Right atrium auricular region (tissue), 2 donors: ENCODE measurements at places on chromosomes 7 and 10. TPM values are rescaled to one million over a fixed set of nuclear protein-coding genes. Genes with fewer than 3 reads are reported as not detected.
A peak's percentile ranks its signal among the peaks of the same experiment; 100 is the strongest.

SCIN gene
- 0.93 TPM for total RNA-seq

GIMAP2 gene
- 8.3 TPM for total RNA-seq

PDZD8 gene
- total RNA-seq: 17.7 TPM

STX1A gene
- total RNA-seq: 2.6 TPM

CXCL12 gene
- total RNA-seq: 64.0 TPM

BBS9 gene
- total RNA-seq: 13.8 TPM

ANXA8 gene
- total RNA-seq: 39.8 TPM

ITPRID1 gene
- not detected for total RNA-seq

MPLKIP gene
- total RNA-seq: 23.3 TPM

GIMAP6 gene
- total RNA-seq: 15.8 TPM

CDHR3 gene
- total RNA-seq: not detected

DNA sequence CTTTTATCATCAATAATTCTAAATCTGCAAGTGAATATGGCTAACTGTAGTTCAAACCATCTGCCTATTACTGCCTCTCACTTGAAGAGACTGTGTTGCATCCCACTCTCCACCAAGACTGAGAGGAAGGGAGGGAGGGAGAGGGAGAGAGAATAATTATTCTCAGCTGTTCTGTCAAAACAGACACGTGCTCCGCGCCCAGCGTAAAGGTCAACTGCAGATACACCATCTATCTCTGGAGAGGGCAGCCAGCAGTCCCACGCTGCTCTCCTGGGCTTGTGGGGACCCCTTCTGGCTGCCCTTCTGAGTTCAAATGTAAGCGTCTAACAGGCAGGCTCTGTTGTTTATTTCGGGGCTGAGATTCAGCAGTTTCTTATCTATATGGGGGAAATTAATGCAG is 625.5 kb upstream of the GALNT17 start:
- H3K4me3 ChIP-seq: no peak overlapping the region
- H3K4me1 ChIP-seq: no peaks in the 10 kb centered on the region
- no peaks in the 10 kb centered on the region for H3K27me3 ChIP-seq
- no peak for DNase-seq
- H3K27ac ChIP-seq: no peak overlapping the region

- peaks cover 30% of the 10 kb centered on the region for H3K36me3 ChIP-seq
- peaks cover 44% of the 10 kb centered on the region for H3K4me1 ChIP-seq
- no peak overlapping the region for H3K4me3 ChIP-seq
- DNase-seq: no peak
- no peaks in the 10 kb centered on the region for H3K27me3 ChIP-seq
- peak overlapping the region; percentile 60 for H3K27ac ChIP-seq
Observed at GRCh38 chr10:62095181-62096122, 173.2 kb downstream of the RTKN2 start.

DNA sequence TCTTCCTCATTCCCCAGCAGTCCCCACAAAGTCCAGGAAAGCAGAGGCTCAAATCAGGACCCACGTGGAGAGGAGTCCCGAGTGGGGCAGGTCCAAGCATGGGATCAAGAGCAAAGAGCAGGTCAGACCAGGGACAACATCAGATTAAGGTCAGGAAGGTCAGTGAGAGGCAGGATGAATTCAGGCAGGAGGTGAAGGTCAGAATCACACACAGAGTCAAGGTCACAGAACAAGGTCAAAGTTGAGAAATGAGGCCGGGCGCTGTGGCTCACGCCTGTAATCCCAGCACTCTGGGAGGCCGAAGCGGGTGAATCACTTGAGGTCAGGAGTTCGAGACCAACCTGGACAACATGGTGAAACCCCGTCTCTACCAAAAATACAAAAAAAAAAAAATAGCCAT is 2.3 kb downstream of the MYL10 start:
- no peak for DNase-seq
- H3K4me3 ChIP-seq: no peak overlapping the region
- H3K27me3 ChIP-seq: no peaks in the 10 kb centered on the region
- H3K36me3 ChIP-seq: no peaks in the 10 kb centered on the region
- H3K4me1 ChIP-seq: no peaks in the 10 kb centered on the region

- H3K36me3 ChIP-seq: no peaks in the 10 kb centered on the region
- no peaks in the 10 kb centered on the region for H3K27me3 ChIP-seq
Observed at GRCh38 chr10:71312811-71313789, 6.0 kb upstream of the SLC29A3 start.

GRCh38 chr10:63390521-63390920 is 75.3 kb downstream of the JMJD1C start:
- no peaks in the 10 kb centered on the region for H3K27me3 ChIP-seq
- DNase-seq: no peak
- H3K4me1 ChIP-seq: no peaks in the 10 kb centered on the region
- H3K4me3 ChIP-seq: no peak overlapping the region
- no peak overlapping the region for H3K27ac ChIP-seq

GRCh38 chr7:103902917-103903316 is 86.5 kb downstream of the RELN start:
- H3K4me1 ChIP-seq: no peaks in the 10 kb centered on the region
- no peak for DNase-seq
- H3K36me3 ChIP-seq: no peaks in the 10 kb centered on the region
- H3K27ac ChIP-seq: no peak overlapping the region

GRCh38 chr7:32381024-32381601 is 109.1 kb downstream of the LSM5 start:
- no peak overlapping the region for H3K4me3 ChIP-seq
- no peaks in the 10 kb centered on the region for H3K4me1 ChIP-seq
- no peaks in the 10 kb centered on the region for H3K27me3 ChIP-seq
- no peak overlapping the region for H3K27ac ChIP-seq

GRCh38 chr10:83764666-83765065 is 374.6 kb upstream of the GHITM start:
- no peak overlapping the region for H3K27ac ChIP-seq
- H3K27me3 ChIP-seq: no peaks in the 10 kb centered on the region
- no peak overlapping the region for H3K4me3 ChIP-seq
- no peaks in the 10 kb centered on the region for H3K36me3 ChIP-seq
- no peak for DNase-seq

GRCh38 chr7:66257481-66257880 is 52.3 kb downstream of the TPST1 start:
- no peaks in the 10 kb centered on the region for H3K4me1 ChIP-seq
- H3K4me3 ChIP-seq: no peak overlapping the region
- H3K27me3 ChIP-seq: no peaks in the 10 kb centered on the region
- no peaks in the 10 kb centered on the region for H3K36me3 ChIP-seq
- DNase-seq: no peak
- H3K27ac ChIP-seq: no peak overlapping the region

GRCh38 chr10:69629897-69630650 is at the start of gene FAM241B:
TSS of gene FAM241B (plus strand) at chr10:69630247. CDS start at chr10:69631744, 1,497 bp downstream.
- peak within 1 kb of the TSS; percentile 37 for H3K4me3 ChIP-seq
- H3K27me3 ChIP-seq: no peaks in the 10 kb centered on the region
- H3K4me1 ChIP-seq: no peaks in the 10 kb centered on the region
- peak within 1 kb of the TSS; percentile 26 for H3K27ac ChIP-seq
- DNase-seq: peak; percentile 57

GRCh38 chr7:92325858-92326257 is 80.1 kb downstream of the ANKIB1 start:
- H3K4me3 ChIP-seq: no peak overlapping the region
- no peaks in the 10 kb centered on the region for H3K27me3 ChIP-seq
- H3K4me1 ChIP-seq: no peaks in the 10 kb centered on the region
- no peak overlapping the region for H3K27ac ChIP-seq

- peak overlapping the region; percentile 28 for H3K27ac ChIP-seq
- DNase-seq: no peak
- H3K4me3 ChIP-seq: no peak overlapping the region
- H3K4me1 ChIP-seq: no peaks in the 10 kb centered on the region
- H3K36me3 ChIP-seq: no peaks in the 10 kb centered on the region
- H3K27me3 ChIP-seq: no peaks in the 10 kb centered on the region
Observed at GRCh38 chr7:129307592-129307991, 82.8 kb downstream of the AHCYL2 start.

DNA sequence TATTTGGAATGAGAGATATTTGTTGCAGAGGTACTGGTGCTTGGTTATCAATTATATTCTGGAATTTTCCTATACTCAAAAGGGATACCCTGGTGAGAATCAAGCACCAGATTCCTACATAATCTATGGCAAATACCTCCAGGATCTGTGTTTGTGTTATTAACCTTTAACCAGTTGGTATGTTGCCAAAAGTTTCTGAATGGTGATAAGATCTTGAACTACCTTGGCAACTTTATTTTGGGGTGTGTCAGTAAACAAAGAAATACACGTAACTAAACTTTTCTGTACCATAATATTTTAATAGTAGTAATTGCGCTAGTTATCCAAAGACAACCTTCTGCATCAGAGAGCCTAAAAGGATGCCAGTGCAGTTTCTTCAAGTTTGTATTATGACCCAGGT is 13.4 kb downstream of the SCIN start:
- H3K36me3 ChIP-seq: no peaks in the 10 kb centered on the region
- H3K27me3 ChIP-seq: no peaks in the 10 kb centered on the region
- no peak overlapping the region for H3K4me3 ChIP-seq
- DNase-seq: no peak
- no peak overlapping the region for H3K27ac ChIP-seq

DNA sequence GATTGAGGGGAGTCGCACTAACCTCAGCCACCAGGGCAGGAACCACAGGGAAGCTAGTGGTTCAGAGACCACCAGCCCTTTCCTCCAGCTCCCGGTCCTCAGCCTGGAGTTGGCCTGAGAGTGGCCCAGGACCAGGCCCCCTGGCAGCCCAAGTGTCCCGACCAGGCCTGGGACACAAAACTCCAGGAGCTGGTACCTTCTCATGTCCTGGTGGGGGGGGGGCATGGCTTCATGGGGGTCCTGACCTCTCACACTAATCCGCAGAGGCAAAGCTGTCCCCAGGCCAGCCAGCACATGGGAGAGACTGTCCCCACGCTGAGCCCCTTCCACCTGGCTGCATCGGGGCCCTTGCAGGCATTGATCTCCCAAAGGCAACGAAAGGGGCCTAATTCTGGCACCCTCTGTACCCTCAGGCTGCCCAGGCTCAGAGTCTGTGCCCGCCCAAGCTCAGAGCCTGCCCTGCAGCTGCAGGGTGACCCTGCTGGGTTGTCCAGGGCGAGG is 28.2 kb downstream of the GPRIN2 start:
- no peaks in the 10 kb centered on the region for H3K27me3 ChIP-seq
- no peaks in the 10 kb centered on the region for H3K4me1 ChIP-seq
- H3K4me3 ChIP-seq: no peak overlapping the region
- DNase-seq: no peak

DNA sequence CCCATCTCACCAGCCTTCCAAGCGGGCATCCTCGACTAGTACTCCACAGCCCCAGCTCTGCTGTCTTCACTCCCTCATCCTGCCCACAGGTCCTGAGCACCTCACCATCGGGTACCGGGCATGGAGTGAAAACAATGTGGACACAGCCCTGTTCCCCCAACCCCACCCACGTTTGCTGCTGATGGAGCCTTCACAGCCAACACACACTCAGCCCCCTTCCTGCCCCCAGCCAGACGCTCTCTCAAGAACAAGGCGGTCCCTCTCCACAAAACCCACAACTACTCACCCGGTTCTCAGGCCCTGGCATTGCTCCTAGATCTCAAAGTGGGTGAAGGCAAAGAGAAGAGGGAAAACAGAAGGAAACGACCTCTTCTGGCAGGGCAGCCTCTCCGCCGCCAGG is 56.1 kb downstream of the SLIT1 start:
- DNase-seq: no peak
- H3K4me3 ChIP-seq: no peak overlapping the region
- H3K27ac ChIP-seq: no peak overlapping the region
- no peaks in the 10 kb centered on the region for H3K36me3 ChIP-seq

GRCh38 chr7:2689951-2690705 is 2.1 kb downstream of the AMZ1 start:
- H3K4me3 ChIP-seq: no peak overlapping the region
- H3K4me1 ChIP-seq: no peaks in the 10 kb centered on the region
- H3K27ac ChIP-seq: no peak overlapping the region
- no peaks in the 10 kb centered on the region for H3K27me3 ChIP-seq
- DNase-seq: no peak

- H3K27ac ChIP-seq: no peak overlapping the region
- H3K36me3 ChIP-seq: no peaks in the 10 kb centered on the region
- no peaks in the 10 kb centered on the region for H3K4me1 ChIP-seq
- H3K4me3 ChIP-seq: no peak overlapping the region
- DNase-seq: no peak
- no peaks in the 10 kb centered on the region for H3K27me3 ChIP-seq
Observed at GRCh38 chr7:106749165-106749564, 88.2 kb upstream of the CCDC71L start.

- H3K4me1 ChIP-seq: peaks cover 46% of the 10 kb centered on the region
- peak overlapping the region; percentile 82 for H3K27ac ChIP-seq
- DNase-seq: no peak
- H3K36me3 ChIP-seq: peaks cover 25% of the 10 kb centered on the region
- no peak overlapping the region for H3K4me3 ChIP-seq
Observed at GRCh38 chr7:150946421-150947240, 31.5 kb downstream of the KCNH2 start.

DNA sequence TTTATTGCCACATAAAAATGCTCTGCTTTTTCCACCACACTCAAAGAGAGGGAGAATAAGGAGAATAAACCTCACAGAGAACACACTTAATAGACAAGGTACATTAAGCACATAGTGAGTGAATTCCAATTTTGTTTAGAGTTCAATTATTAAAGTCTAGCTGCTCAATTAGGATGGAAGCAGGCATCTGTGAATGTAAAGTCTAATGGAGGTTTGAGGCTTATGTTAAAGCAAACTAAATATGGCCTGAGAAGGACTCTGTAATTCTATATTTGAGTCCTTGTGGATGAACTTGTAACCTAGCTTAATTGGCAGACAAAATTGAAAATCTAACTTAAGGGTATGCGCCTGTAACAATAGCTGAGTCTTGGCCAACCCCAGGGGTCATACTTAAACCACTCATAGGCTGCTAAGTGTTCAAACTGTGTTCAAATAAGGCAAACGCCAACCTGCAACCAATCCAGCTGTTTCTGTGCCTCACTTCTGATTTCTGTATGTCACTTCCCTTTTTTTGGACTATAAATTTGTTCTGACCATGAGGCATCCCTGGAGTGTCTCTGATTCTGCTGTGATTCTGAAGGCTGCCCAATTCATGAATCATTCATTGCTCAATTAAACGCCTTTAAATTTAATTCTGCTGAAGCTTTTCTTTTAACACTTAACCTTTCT is 31.3 kb upstream of the NME8 start:
- DNase-seq: no peak
- no peaks in the 10 kb centered on the region for H3K4me1 ChIP-seq
- H3K4me3 ChIP-seq: no peak overlapping the region
- H3K36me3 ChIP-seq: no peaks in the 10 kb centered on the region
- no peak overlapping the region for H3K27ac ChIP-seq
